Stimulated activated CD4-positive, alpha-beta T cell treated with anti-CD3 and anti-CD28 coated beads, Interleukin-4, amount 100 ng/mL, for 4 hours (primary cell): ENCODE measurements at places on chromosomes 3 and 15.

DNA sequence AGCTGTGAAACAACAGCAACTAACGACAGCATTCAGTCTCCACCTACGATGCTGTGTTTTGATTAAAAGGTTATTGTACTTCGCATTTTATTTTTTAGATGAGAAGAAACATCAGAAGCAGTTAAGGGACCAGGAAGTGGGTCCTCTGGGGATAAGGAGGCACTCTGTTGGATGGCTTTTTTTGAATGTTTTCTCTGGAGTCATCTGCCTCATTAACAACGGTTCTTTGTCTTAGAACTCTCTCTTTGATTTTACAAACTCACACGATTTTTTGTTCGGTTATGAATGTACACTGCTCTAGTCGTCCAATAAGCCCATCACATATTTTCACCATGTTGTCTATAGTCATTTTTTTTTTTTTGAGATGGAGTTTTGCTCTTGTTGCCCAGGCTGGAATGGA lies 36.0 kb upstream of the ARPIN start:
- DNase-seq = no peak

GRCh38 chr3:55165704-55166405 lies 238.0 kb upstream of the LRTM1 start:
- DNase-seq = no peak

- no peak for DNase-seq
Observed at GRCh38 chr3:48187301-48187578, 977 bp downstream of the CDC25A start.

GRCh38 chr3:152595975-152596821 lies 238.7 kb upstream of the P2RY1 start:
- DNase-seq = no peak
